ENCODE measurements at places on chromosomes 2 and 18. TPM values are rescaled to one million over a fixed set of nuclear protein-coding genes. Genes with fewer than 3 reads are reported as not detected.

UCN gene
- 1.3 TPM for polyA plus RNA-seq

EVX2 gene
- polyA plus RNA-seq: not detected

GCKR gene
- polyA plus RNA-seq: 0.59 TPM

CFC1 gene
- not detected for polyA plus RNA-seq

CSRNP3 gene
- polyA plus RNA-seq: 1.2 TPM

RBMS1 gene
- polyA plus RNA-seq: 87.1 TPM

EPG5 gene
- polyA plus RNA-seq: 22.6 TPM

CRYGD gene
- not detected for polyA plus RNA-seq

DNA sequence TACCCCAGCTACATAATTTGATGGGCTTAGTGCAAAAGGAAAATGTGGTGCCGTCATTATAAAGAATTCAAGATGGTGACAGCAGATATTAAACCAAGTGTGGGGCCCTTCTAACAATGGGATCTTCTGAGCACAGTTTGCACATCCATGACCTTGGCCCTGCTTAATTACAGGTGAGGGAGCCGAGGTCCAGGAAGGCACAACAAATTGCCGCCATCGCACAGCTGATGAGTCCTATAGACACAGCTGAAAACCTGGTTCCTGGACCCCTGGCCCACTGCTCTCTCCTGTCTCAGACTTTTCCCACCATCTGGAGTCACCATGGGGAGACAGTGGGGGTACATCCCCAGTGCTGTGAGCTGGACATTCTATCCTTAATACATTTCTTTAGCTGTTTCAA lies 95.8 kb upstream of the MAP4K3 start:
- DNase-seq: no peak

DNA sequence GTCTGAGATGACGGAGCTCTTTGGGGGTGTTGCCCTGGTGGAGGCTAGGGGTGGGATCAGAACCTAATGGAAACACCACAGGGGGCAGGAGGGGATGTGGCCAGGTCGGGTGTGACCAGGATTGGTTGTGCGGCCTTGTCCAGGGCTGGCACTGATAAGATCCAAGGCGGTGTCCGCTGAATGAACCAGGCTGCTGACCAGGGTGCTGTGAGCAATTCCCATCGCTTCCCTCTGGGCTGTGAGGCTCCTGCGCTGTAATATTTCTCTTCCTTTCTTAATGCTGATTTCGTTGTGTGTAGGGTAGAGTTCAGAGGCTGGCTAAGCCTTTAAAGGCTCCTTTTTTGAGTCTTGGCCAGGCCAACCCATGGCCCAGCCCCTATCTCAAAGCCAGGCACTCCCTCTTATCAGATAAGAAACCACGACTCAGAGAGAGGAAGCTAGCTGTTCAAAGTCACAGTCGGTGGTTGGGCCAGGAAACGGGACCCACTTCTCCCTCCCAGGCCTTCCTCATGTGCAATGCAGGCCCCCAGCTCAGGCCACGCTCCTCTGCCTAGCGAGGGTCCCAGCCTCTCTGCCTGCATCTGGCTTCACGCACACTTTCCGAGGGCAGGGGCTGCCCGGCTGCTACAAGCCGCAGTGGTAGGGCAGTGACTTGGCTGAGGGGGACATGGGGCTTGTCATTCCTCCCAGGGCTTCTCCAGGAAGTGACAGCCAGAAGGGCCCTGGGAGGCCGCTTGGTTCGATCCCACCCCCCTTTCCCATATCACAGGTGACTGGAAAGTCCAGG lies 26.0 kb upstream of the FOSL2 start:
- DNase-seq: no peak

GRCh38 chr2:234514873-234515638 lies 18.2 kb upstream of the ARL4C start:
- DNase-seq: peak; percentile 17

DNA sequence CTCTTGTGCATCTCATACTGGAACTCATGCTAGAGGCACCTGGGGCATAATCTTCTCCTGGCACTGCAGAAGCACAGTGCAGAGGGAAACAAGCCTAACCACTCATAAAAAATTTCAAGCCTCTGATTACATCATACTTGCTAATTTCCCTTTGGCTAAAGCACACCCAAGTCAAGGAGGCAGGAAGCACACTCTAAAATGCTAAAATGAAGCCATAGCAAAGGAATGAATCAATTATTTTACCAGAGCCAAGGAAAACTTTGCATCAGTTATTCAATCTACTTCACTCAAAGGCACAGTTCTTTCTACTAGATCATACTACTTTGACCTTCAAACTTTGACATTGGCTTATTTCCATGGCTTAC lies 79.6 kb upstream of the SPOPL start:
- DNase-seq: peak; percentile 82

GRCh38 chr2:184945326-184945725 lies 347.0 kb downstream of the ZNF804A start:
- DNase-seq: no peak

- DNase-seq: no peak
These were observed 181.9 kb downstream of the TGIF1 start for GRCh38 chr18:3631887-3632286.

DNA sequence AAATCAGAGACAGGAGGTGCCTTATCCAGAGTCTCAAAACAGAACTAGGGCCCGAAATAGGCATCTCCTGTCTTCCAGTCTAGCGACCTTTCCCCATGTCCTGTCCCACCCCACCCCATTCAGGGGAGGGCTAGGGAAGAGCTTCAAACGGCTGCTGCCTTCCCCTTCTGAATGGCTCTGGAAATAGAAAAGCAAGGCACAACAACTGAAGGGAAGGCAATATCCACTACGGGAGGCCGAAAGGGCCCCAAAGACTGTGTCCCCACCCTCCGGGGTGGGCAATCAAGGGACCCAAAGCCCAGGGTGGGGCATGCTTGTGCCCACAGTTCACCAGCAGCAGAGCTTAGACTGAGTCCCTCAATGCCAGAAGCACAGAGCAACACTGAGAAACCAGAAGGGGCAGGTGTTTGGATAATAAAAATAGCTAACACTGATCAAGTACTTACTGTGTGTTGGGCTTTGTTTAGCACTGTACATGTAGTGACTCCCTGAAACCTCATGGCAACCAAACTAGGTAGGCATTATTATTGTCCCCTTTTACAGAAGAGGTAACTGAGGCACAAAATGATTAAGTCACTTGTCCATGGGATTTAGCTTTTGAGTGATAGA lies 38.5 kb downstream of the CYRIA start:
- no peak for DNase-seq

DNA sequence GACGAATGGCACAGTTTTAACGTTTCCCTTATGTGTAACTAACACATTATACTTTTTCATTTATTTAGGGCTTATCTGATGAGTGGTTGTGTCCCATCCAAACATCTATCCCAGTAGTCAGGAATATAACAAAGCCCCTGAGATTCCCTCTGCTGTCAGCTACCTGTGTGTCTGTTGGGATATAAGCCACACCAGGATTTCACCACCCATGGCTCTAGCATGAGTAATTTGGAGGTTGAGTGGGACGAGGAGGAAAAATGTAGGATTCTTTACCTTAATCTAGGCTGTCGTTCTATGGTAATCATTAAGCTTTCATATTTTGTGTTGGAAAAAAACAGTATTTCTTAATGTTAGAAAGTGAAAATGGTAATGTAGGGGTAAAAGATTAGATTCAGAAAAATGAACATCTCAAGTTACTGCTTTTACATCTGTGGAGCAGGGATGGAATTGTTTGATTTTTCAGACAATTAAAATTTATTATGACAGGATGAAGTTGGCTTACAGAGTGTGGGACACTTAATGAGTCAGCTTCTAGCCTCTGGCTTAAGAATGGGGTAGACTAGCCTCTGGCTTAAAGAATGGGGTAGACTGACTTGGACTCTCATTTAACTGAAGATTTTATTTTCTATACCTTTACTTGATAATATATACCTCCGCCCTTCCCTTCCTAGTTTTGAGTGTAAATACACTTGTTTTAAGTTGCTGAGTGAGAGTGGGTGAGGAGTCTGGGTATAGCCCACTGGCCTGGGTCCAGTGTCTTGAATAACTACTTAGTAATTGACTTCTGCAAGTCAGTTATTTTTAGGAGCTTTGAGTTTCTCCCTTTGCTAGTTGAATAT lies 88.5 kb upstream of the RANBP2 start:
- peak; percentile 39 for DNase-seq

DNA sequence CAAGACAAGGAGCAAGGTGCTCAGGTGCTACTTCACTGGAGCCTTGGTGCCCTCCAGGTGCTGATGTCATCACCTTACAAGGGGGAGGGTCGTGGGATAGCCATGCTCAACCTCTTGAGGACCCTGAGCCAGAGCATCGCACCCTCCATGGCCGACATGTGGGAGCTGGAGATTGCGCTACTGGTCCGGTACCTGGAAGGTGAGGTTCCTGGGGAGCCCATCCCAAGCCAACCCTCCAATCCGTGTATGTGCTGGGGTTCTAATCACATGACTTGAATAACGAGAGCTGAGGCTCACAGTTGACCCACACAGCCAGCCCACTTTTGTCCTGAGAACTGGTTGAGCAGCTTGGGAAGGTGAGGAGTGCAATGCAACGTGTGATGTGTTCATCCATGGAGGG lies 25.9 kb downstream of the MROH2A start:
- no peak for DNase-seq

- no peak for DNase-seq
These were observed 117.5 kb downstream of the FAM168B start for GRCh38 chr2:130975729-130976128.

GRCh38 chr2:2691419-2691818 lies 360.3 kb upstream of the MYT1L start:
- DNase-seq: no peak

GRCh38 chr2:224111576-224111975 lies 72.5 kb upstream of the SERPINE2 start:
- peak; percentile 80 for DNase-seq

- peak; percentile 69 for DNase-seq
These were observed 11.5 kb downstream of the ASAP2 start for GRCh38 chr2:9217838-9218770.

- DNase-seq: peak; percentile 30
These were observed 9.0 kb downstream of the NCKAP1 start for GRCh38 chr2:183029219-183029618.

- DNase-seq: no peak
These were observed 311.9 kb downstream of the MYCN start for GRCh38 chr2:16252251-16252650.

DNA sequence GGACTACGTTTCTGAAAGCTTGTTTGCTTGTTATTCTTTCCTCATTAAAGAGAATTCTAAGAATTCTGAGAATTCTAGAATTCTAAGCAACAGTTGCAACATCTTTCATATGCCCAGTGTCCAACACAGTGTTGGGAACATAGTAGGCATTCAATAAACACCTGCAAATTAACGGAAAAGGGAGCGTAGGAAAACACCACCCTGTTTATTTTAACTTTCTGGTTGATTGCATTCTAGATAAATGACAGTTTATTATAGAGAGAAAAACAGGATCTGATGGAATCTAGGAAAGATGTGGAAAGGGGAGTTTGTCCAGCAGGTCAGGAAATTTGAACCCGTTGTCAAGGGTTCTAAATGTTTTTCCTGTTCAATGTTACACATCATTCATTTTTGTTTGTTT lies 24.2 kb upstream of the EFEMP1 start:
- DNase-seq: no peak

DNA sequence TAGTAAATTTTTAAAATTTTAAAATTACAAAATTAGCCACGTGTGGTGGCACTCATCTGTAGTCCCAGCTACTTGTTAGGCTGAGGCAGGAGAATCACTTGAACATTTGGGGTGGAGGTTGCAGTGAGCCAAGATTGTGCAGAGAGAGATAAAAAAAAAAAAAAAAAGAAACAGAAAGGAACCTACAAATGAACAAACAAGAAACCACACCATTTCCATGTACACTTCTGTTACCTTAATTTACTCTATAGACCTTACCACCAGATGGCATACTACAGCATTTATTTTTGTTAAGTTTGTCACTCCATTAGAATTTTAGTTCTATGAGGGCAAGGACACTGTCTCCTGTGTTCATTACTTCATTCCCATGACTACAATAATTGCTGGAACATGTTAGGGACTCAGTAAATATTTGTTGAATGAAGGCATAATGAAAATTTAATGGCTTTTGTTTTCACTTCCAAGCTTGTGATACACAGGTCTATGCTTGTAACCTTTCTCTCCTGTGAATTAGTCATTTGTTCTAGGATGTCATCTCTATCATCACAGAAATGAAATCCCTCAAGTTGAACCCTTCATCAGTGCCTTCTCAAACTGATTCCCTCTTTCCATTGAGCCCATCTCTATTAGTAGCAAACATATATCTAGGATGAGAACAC lies 76.0 kb downstream of the ARHGAP15 start:
- peak; percentile 27 for DNase-seq

DNA sequence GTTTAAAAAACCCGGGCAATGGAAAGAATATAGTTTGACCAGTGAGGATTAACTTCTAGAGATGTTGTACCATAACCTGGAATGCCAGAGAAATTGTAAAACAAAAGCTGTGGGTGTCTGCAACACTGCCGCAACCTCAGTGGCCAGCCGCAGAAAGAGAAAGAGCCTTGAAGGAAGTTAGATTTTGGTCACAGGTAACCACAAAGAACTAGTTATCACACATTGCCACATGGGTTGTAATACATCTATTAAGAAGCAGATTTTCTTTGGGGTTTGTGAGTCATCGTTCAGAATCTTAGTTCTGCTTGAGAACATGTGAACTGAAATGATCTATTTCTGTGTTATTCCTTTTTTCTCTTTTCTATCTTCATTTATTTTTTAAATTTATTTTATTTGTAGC lies 222.9 kb upstream of the AGAP1 start:
- peak; percentile 76 for DNase-seq

GRCh38 chr2:170554278-170554955 lies 160.7 kb upstream of the SP5 start:
- DNase-seq: peak; percentile 75

- no peak for DNase-seq
These were observed 1.5 kb downstream of the GDF7 start for GRCh38 chr2:20668451-20668850.

DNA sequence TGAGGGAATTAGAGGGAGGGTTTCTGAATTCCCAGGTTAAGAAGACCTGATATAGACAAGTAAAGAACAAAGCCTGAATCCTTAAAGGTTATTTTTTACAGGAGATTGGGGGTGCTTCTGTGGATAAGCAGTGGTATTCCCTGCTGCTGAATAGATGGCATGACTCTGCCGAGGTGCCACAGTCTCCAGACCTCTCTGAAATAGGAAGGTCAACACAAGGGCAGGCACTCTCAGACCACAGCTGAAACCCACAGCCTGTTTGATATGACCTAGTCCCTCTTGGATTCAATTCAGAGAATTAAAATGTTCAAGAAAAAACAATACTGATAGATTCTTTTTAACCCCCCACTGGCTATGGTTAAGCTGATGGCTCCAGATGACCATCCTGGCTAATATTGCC lies 259.3 kb downstream of the PTGR3 start:
- no peak for DNase-seq

- no peak for DNase-seq
These were observed 1558.6 kb upstream of the NXPH2 start for GRCh38 chr2:140338795-140339194.

GRCh38 chr18:6254456-6254855 lies 160.3 kb downstream of the L3MBTL4 start:
- DNase-seq: no peak

DNA sequence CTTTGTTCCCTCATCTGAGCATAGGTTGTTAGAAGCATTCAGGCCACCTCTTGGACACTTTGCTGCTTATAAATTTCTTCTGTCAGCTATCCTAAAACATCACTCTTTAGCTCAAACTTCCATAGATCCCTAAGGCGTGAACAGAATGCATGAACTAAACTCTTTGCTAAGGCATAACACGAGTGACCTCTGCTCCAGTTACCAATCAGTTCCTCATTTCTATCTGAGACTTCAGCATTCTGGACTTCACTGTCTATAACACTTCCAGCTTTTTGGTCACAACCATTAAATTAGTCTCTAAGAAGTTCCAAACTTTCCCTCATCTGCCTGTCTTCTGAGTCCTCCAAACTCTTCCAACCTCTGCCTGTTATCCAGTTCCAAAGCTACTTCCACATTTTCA lies 8.3 kb upstream of the VWA3B start:
- no peak for DNase-seq

- no peak for DNase-seq
These were observed 180.5 kb downstream of the ZNF516 start for GRCh38 chr18:76314496-76314895.
